Activated T-helper 1 cell treated with anti-CD3 and anti-CD28 coated beads, Interleukin-12 subunit alpha, Interleukin-12 subunit beta, Interleukin-2, Interleukin-4 antibody, amounts not matched to agents 30 ng/mL and 10 ng/mL and 1 ng/mL, durations not matched to agents 14 hours and 24 hours and 36 hours (primary cell): ENCODE measurements at places on chromosomes 12 and 14.

GRCh38 chr14:92657457-92658142, 90.8 kb downstream of the LGMN start:
- no peak overlapping the region for H3K27ac ChIP-seq
- no peaks in the 10 kb centered on the region for H3K27me3 ChIP-seq
- H3K36me3 ChIP-seq, result peaks cover 76% of the 10 kb centered on the region
- peak overlapping the region; percentile 15 for H3K4me3 ChIP-seq
- peaks cover 70% of the 10 kb centered on the region for H3K4me1 ChIP-seq

GRCh38 chr14:91751719-91752118, 19.8 kb upstream of the CATSPERB start:
- no peak overlapping the region for H3K27ac ChIP-seq
- no peak overlapping the region for H3K4me3 ChIP-seq

DNA sequence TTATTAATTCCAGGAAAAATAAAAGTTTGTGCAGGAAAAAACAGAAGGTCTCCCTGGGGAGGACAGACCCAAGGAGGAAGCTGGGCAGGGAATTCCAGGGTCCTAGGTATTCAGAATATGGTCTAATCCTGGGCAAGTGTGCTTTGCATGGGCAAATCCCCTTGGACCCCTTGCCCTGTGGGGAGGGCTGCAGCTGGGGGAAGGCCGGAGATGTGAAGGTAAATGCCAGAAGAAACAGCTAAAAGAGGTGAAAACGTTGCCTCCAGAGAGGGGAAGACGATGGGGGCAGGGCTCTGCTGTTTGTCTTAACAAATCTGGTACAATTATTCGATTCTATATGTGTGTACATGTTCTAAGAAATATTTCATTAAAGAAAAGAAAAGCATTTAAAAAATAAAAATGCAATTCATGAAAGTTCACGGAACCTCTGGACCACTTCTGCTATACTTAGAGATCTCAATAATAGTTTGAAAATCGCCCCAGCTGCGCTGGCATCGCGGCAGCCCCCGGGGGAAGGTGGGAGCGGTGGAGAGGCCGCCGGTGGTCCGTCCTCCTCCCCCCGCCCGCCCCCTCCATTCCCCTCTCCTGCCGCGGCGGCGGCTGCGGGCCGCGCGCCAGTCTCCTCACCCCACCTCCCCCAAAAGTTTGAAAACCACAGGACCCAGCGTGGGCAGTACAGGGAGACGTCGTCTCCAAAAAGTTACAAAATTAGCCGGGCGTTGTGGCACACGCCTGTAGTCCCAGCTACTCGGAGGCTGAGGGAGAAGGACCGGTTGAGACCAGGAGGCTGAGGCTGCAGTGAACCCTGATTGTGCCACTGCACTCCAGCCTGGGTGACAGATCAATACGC, 1.5 kb upstream of the PRPF40B start:
- H3K27ac ChIP-seq, result peak overlapping the region; percentile 81
- peaks cover 26% of the 10 kb centered on the region for H3K4me1 ChIP-seq
- H3K4me3 ChIP-seq, result peak overlapping the region; percentile 83

GRCh38 chr14:61460718-61461611, 139.6 kb downstream of the PRKCH start:
- H3K4me3 ChIP-seq, result no peak overlapping the region
- no peaks in the 10 kb centered on the region for H3K27me3 ChIP-seq
- H3K36me3 ChIP-seq, result peaks cover 66% of the 10 kb centered on the region
- H3K4me1 ChIP-seq, result peaks cover 56% of the 10 kb centered on the region

DNA sequence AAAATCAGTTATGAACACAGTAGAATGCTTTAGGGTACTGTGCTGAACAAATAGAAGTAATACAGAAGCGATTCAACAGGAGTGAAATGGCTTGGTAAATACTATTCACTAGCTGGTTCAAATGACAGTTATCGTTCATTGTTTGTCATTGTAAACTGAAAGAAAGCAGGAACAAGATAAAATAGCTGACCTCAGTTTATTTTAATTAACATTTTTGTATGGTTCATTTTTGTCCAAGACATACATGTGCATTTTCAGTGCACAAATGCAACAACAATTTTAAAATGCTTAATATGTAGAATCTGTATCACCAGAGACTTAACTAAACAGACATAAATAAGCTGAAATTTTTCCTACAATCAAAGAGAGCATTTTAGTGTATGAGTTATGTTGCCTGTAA, 49.9 kb downstream of the ALX1 start:
- H3K27me3 ChIP-seq, result peaks cover 2% of the 10 kb centered on the region
- no peaks in the 10 kb centered on the region for H3K36me3 ChIP-seq
- H3K27ac ChIP-seq, result no peak overlapping the region
- H3K4me3 ChIP-seq, result no peak overlapping the region

GRCh38 chr12:112182499-112182898, 57.1 kb downstream of the TRAFD1 start:
- peaks cover 21% of the 10 kb centered on the region for H3K36me3 ChIP-seq
- H3K27me3 ChIP-seq, result no peaks in the 10 kb centered on the region
- no peak overlapping the region for H3K27ac ChIP-seq
- H3K4me1 ChIP-seq, result peaks cover 13% of the 10 kb centered on the region
- no peak overlapping the region for H3K4me3 ChIP-seq
- no peak for DNase-seq

DNA sequence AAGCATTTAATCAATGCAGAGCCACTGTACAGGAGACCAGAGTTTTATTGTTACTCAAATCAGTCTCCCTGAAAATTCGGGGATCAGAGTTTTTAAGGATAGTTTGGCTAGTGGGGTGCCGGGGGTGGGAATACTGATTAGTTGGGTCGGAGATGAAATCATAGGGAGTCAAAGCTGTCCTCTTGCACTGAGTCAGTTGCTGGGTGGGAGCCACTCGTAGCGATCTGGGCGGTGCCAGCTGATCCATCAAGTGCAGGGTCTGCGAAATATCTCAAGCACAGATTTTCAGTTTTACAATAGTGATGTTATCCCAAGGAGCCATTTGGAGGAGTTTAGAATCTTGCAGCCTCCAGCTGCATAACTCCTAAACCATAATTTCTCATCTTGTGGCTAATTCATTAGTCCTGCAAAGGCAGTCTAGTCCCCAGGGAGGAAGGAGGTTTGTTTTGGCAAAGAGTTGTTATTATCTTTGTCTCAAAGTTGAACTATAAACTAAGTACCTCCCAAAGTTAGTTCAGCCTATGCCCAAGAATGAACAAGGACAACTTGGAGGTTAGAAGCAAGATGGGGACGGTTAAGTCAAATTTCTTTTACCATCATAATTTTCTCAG, 169.4 kb upstream of the PLEKHG7 start:
- H3K27me3 ChIP-seq, result no peaks in the 10 kb centered on the region
- H3K36me3 ChIP-seq, result peaks cover 8% of the 10 kb centered on the region
- H3K27ac ChIP-seq, result no peak overlapping the region
- peaks cover 47% of the 10 kb centered on the region for H3K4me1 ChIP-seq

DNA sequence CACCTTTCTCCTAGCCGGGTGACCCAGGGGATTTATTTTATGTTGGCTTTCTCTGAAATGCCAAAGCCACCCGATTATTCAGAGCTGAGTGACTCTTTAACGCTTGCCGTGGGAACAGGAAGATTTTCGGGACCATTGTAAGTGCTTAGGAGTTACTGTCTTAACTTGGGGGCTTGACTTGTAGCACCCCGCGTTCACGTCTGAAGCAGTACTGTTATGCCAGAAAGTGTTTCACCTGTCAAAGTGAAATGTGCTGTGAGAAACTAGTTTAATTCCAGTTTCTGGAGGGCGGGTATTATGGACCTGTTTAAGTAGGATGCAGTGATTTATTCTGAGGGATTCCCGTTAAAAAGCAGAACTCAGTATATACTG, 218 bp downstream of the LYSET start:
- DNase-seq, result no peak
- H3K27me3 ChIP-seq, result no peaks in the 10 kb centered on the region
- peaks cover 19% of the 10 kb centered on the region for H3K36me3 ChIP-seq
- peaks cover 38% of the 10 kb centered on the region for H3K4me1 ChIP-seq
- peak overlapping the region; percentile 89 for H3K27ac ChIP-seq

DNA sequence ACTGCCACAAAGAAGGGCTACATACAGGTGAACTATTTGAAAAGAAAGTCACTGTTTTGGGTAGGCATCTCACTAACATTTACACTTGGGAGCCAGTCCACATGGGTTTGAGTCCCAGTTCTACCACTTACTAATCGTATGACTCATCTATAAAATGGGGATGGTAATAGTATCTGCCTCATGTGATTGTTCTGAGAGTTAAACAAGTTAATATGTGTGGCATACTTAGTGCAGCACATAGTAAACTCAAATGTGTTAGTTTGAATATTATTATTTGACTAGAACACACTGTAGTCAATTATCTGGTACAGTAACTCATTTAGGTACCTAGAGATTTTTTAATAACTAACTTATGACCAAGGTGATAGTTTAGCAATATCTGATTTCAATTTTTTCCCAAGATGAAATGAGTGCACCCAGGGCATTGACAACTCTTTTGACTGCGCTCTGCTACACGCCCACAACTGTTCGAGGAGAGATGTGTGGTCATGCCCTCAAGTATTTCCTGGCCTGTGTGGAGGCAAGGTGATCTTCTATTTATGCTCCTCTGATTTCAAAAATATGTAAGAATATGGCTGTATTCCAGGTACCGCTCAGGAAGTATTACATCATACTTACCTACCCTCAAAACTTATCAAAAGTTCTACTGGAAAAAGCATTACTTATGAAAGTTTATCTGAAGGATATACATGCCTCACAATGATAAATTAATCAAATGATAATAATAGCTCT, 210.6 kb upstream of the EGLN3 start:
- no peaks in the 10 kb centered on the region for H3K36me3 ChIP-seq
- peaks cover 20% of the 10 kb centered on the region for H3K4me1 ChIP-seq
- no peak for DNase-seq
- H3K4me3 ChIP-seq, result no peak overlapping the region
- H3K27ac ChIP-seq, result no peak overlapping the region

DNA sequence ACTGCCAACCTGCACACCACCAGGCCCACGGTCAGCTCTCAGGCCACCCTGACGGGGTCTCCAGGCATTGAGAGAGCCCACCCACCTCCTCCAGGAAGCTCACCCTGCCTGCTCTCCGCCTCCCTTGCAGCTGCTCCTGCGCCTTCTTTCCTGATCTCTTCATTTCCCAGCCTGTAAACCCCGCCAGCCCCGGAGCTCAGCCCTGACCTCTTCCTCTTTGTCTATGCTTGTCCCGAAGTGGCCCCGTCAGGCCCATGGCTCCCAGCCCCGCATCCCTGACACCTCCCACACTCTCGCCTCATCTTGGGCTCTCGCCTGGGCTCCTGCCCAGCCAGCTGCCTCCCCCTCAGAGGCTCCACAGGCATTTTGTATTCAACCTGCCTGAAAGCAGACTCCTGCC, 139.3 kb downstream of the CALM1 start:
- no peaks in the 10 kb centered on the region for H3K27me3 ChIP-seq
- no peaks in the 10 kb centered on the region for H3K36me3 ChIP-seq
- peak overlapping the region; percentile 29 for H3K27ac ChIP-seq
- DNase-seq, result no peak
